ENCODE measurements at places on chromosomes 5 and 9.

- no peak for DNase-seq
These were observed 365.0 kb downstream of the MAT2B start for GRCh38 chr5:163870441-163870840.

DNA sequence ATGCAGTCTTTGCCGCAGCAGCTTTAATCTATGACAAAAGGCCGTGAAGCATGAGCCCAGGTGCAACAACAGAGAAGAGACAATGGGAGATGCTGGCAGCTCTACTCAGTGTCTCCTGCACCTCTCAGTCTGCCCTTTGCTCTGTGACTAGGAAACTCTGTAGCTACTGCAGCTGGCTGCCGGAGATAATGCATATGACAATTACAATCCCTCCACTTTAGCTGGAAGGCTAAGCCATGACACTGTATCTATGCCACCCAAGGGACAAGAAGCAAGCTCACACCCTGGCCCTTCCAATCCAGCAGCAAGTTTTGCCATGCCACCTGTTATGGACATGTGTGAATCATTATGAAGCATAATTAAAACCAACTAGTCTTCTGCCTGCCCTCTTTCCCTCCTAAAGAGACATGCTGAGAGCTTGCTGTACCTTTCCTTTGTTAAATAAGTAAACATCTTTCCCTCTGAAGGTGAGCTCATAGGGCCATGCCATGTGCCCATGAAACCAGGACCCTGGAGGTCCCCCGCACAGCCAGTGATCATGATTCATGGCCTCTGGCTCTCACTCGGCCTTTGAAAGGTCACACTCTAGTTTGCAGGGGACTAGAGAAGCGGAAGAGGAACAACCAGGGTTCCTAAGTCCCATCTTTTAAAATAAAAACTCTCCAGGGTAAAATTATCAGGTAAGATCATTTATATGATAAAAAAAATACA is 219.4 kb downstream of the SPOCK1 start:
- no peak for DNase-seq

DNA sequence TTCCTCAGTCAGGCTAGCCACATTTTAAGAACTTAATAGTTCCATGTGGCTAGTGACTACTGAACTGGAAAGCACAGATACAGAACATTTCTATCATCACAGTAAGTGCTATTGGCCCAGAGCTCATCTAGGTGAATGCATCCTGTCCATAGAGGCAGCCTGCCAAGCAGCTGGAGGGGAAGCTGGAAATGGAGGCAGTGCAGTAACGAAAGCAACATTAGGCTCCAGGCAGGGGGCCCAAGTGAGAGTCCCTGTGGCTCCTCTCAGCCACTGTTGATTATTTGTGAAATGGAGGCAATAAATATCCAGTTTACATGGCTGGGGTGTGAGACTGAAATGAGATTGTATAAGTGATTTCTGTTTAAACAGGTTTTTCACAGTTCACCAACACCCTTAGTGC is 227.2 kb upstream of the KLF9 start:
- peak; percentile 21 for DNase-seq

DNA sequence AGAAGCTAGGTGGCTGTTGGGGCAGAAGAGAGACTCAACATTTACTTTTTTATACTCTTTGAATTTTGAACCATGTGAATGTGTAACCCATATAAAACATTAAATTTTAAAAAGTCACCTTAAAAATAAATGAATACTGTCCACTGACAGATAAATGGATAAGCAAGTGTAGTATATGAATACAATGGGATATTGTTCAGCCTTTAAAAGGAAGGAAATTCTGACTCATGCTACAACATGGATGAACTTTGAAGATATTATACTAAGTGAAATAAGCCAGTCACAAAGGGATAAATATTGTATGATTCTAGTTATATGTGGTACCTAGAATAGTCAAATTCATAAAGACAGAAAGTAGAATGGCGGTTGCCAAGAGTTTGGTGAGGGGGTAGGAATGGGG is 113.9 kb downstream of the TMEM174 start:
- DNase-seq: no peak

DNA sequence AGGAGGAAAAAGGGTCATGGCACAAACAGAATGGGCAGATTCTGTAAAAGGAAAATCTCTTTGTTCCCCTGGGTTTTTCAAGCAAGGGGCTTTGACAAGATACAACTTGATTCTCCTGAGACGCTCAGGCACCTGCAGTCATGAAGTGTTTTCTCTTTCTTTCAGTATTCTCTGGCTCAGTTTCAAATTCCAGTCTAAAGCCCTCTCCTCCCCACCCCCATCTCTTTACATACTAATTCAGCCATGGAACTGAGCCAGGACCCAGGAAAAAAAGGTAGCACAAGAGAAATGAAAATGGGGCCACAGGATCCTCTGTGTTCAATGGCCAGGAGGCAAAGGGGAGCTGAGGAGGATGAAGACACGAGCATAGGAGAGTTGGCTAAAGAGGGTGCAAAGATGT is 408.4 kb downstream of the SPOCK1 start:
- DNase-seq: no peak

- DNase-seq: no peak
These were observed 19.1 kb downstream of the SH3GL2 start for GRCh38 chr9:17597977-17598376.

GRCh38 chr5:139636975-139637408 is 11.2 kb upstream of the CXXC5 start:
- no peak for DNase-seq

DNA sequence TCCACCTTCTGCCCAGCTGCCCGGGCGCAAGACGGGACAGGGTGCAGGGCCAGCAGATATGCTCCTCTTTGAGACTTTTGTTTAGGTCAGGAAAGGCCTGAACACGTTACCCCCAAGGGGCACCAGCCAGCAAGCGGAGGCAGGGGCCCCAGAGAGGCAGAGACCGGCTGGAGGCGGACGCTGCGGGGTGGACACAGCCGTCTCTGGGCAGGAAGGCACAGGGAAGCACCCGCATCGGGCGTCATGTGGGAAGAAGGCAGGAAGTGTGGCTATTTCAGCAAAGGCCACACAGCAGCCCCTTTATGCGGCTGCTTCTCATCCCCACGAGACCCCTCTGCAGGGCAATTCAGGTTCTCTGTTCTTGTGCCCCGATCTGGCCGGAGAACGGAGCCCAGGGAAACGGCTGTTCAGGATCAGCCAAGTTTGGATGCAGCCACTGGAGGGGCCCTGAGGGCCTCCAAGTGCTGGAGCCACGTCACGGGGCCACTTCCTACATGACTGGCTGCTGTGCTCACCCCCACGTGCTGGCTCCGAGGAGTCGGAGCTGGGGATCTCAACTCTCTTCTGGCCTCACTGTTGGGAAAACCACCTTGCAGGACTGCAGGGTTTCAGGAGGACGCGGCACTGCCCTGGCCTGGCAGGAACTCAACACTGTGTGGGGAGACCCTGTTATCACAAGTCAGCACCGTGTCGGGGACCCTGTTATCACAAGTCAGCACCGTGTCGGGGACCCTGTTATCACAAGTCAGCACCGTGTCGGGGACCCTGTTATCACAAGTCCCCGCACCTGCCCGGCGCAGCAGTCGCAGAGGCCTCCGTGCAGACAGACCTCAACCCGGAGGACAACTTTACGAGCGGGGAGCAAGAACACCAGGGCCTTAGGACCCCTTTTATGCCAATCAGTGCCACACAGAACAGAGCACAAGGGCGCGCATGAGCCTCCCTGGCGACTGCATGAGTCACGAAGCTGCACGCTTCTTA is 44.4 kb downstream of the SLC12A7 start:
- DNase-seq: no peak

- DNase-seq: no peak
These were observed 12.2 kb downstream of the TRAF1 start for GRCh38 chr9:120914396-120914795.

DNA sequence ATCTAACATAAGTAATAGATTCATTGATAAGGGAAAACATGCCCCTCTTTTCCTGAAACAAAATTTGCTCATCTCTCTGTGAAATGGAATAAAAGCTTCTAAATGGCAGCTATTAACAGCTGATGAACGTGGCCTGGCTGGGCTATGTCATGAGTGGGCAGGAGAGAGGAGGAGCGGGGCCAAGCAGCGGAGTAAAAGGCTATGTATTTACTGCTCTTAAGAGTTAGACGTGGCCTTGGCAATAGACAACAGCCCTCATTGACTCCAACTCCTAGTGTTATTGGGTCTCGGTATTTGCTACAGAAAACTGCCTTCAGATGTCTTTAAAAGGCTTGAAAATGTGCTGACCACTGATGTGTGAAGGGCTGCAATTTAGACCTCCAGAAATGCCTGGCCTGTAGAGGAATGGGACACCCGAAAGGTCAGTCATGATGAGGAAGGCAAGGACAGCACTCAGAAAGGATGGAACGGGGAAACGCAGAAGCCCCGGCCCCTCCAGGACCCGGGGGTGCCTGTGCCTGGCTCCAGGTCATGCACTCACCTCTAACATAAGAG is 116.8 kb downstream of the PDZD2 start:
- no peak for DNase-seq

DNA sequence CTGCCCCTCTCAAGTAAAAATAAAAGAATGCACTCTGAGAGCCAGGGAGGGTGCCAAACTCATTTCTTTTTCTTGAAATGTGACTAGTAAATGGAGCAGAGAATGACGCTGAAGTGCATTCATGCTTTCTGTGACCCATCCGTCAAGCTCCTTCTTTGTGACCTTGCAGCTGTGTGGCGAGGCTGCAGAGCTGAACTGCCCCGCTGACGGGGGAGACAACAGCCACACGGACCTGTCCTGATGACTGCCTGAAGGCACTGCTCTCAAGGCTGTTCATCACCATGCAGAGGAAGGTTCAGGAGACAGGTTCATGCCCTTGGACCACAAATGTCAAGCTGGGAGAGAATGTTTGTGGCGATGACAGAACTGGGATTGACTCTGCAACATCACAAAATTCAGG is 21.0 kb upstream of the RASGEF1C start:
- DNase-seq: no peak

GRCh38 chr5:149432911-149433401 is 53.9 kb upstream of the IL17B start:
- DNase-seq: no peak

DNA sequence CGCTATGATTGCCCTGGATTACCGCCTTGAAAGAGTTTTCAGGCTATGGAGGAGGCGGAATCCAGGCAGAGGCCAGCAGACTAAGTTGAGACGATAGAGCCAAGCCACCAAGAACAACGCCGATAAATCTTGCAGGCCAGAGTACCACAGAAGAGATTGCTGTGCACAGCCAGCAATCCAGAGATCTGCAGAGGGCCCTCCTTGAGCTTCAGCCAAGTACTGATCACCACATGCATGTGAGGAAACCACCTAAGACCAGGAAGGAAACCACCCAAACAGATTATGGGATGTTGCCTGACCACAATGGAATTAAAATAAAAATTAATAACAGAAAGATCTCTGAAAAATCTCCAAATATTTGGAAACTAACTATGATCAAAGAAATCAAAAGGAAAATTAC is 74.9 kb downstream of the GCNT4 start:
- DNase-seq: no peak

DNA sequence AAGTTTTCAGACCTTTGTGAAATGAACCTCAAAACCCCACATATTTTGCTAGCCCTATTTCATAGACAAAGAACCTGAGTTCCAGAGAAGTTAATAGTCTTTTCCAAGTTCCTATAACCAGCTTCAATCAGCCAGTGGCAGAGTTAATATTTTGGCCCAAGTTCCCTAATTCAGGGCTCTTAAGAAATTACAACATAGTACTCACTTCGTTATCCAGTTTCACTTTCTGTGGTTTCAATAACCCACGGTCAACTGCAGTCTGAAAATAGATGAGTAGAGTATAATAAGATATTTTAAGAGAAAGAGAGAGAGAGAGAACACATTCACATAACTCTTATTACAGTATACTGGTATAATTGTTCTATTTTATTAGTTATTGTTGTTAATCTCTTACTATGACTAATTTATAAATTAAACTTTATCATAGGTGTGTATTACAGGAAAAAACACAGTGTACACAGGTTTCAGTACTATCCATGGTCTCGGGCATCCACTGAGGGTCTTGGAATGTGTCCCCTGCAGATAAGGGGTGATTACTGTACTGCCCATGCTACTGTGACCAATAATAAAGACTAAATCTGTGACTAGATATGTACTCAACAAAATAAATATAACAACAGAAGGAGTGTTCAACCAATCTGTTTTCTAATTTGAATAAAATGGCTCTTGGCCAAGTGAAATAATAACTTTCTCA is 9.3 kb upstream of the MYOT start:
- DNase-seq: no peak

- no peak for DNase-seq
These were observed 258.0 kb downstream of the EBF1 start for GRCh38 chr5:158841481-158842276.

DNA sequence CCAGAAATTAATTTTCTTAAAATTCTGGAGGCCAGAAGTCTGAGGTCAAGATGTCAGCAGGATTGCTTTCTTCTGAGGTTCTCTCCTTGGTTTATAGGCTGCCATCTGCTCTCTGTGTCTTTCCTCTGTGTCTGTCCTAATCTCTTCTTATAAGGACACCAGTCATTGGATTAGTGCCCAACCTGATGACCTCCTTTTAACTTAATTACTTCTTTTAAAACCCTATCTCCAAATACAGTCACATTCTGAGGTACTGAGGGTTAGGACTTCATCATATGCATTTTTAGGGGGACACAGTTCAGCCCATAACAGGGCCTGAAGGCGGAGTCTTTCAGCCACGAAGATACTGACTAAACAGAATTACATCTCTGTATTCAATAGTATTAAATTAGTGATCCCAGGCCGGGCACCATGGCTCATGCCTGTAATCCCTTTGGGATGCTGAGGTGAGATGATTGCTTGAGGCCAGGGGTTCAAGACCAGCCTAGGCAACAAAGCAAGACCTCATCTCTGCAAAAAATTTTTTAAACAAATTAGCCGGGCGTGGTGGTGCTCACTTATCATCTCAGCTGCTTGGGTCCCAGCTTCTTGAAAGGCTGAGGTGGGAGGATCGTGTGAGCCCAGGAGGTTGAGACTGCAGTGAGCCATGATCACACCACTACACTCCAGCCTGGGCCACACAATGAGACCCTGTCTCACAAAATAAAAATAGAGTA is 5.9 kb upstream of the RPS6 start:
- no peak for DNase-seq

GRCh38 chr5:73280821-73281746 is 108.1 kb downstream of the TMEM174 start:
- no peak for DNase-seq

GRCh38 chr5:159100782-159101646 is 1.3 kb upstream of the EBF1 start:
- no peak for DNase-seq

- DNase-seq: no peak
These were observed 30.0 kb upstream of the FOXB2 start for GRCh38 chr9:76989501-76989900.

- no peak for DNase-seq
These were observed 499.0 kb upstream of the SGCD start for GRCh38 chr5:155827949-155828348.

GRCh38 chr5:107396351-107396690 is 274.4 kb downstream of the EFNA5 start:
- no peak for DNase-seq
